ENCODE measurements at places on chromosomes 6 and 20.

- no peak for DNase-seq
Observed at GRCh38 chr6:36350681-36351571, 14.2 kb upstream of the BNIP5 start.

GRCh38 chr6:139361211-139361610 lies 13.2 kb downstream of the CITED2 start:
- DNase-seq, result no peak

- DNase-seq, result no peak
Observed at GRCh38 chr6:112310439-112311125, 36.5 kb upstream of the RFPL4B start.

GRCh38 chr6:79070206-79070825 lies 7.7 kb downstream of the PHIP start:
- DNase-seq, result no peak

DNA sequence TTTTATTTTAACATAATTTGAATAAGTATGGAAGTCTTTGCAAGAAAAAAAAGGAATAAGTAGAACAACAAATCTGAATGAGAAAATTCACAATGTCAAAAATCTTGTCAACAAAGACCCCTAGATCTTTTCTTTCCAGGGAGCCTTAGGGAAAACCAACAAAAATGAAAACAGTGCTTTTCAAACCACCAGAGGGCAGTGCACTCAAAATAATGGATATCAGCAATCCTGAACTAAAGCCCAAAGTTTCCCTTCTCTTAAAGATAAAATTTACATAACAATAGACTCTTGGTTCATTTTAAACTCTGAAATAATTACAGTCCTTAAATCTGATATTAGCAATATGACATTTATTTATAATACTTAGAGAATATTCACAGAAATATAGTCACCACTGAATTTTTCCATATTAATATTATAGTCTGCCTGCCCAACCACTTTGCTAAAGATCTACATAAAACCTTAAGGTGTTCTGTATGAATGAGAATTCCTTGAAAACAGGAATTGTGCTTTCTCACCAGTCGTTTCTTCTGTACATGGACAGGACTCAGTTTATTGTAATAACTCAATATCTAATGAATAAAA lies 105.3 kb upstream of the BMP5 start:
- no peak for DNase-seq

DNA sequence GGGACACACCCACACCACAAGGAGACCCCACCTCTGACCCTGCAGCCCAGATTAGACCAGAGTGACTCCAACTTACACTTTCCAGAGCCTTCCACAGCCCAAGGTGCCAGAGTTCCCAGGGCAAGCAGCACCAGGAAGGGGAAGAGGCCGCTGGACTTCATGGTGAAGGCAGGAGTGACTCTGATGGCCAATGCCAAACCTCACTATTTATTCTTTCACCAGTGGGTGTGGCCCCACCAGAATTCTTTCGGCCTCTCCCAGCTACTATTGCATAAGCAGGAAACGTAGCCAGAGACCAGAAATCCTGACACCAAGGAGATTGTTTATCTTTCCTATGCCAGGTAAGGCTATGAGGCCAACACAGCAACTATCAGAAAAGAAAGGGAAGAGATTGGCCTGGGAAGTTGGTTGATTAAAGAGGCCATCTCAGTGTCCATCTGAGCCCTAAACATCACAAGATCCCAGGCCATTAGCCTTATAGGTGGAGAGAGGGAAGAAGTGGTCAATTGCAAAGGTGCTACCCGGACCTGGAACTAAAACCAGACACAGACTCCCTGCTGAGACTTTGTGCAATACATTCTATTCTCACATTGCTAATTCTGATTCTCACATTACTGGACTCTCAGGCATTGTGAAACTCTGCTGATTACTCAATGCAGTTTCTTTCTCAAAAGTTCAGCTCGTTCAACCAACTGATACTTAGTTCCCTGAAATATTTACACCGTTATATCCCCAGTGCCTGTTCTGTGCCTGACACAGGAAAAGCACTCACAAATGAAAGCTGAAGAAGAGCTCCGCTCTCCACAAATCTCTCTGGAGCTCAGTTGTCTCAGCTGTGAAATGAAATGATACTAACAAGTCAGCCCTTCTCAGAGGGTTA lies at the start of gene SLPI:
Gene SLPI (minus strand): TSS at position 182 of the 880 bp plus-strand sequence. CDS start 21 bp downstream, at position 161.
- no peak for DNase-seq

GRCh38 chr6:162485464-162485863 lies 242.1 kb downstream of the PRKN start:
- DNase-seq, result no peak

GRCh38 chr6:145531032-145531431 lies 204.3 kb downstream of the EPM2A start:
- no peak for DNase-seq

- no peak for DNase-seq
Observed at GRCh38 chr6:136112262-136112661, 137.8 kb downstream of the MTFR2 start.

DNA sequence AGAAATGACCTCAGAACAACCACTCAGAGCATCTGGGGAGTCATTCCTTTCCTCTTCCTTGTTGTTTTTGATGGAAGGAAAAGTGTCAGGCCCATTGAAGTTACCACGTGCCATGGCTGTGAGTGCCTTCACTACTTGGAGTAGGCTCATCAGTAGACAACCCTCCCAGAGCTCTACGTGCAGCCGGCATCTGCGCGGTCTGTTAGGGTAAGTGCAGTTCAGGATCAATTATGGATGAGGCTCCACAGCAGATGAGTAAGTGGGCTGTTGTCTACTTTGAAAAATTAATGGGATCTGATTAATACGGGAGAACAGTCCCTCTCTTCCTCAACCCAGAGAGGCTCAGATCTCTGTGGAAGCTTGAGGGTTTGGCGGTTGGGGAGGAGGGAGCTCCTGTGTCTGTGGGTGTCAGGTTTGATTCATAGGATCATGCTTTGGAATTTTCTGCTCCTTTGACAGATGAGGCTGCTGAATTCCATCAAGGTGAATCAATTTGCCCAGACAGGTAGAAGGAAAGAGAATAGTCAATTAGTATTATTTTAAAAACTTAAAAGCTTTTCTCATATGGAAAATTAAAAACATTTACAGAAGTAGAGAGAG lies 93.8 kb upstream of the TOX2 start:
- DNase-seq, result no peak

DNA sequence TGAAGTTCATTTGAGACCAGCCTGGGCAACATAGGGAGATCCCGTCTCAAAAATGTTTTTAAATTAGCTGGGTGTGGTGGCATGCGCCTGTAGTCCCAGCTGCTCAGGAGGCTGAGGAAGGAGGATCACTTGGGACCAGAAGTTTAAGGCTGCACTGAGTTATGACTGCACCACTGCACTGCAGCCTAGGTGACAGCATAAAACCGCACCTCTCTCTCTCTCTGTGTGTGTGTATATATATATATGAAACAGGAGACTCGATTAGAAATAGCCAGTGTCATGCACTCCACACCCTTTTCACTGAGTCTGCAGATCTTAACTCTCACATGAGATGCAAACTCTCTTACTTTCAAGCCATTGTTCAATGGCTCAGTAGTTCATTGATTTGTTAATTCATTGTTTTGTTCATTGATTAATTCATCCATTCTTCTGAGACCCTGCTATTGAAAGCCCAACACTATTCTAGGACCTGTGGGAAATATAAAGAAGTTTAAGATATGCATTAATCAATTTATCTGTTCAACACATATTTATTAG lies 52.4 kb upstream of the MRPS10 start:
- no peak for DNase-seq

- DNase-seq, result no peak
Observed at GRCh38 chr6:24401458-24401857, 1.3 kb upstream of the MRS2 start.

- no peak for DNase-seq
Observed at GRCh38 chr20:38790200-38791053, 15.1 kb upstream of the PPP1R16B start.

DNA sequence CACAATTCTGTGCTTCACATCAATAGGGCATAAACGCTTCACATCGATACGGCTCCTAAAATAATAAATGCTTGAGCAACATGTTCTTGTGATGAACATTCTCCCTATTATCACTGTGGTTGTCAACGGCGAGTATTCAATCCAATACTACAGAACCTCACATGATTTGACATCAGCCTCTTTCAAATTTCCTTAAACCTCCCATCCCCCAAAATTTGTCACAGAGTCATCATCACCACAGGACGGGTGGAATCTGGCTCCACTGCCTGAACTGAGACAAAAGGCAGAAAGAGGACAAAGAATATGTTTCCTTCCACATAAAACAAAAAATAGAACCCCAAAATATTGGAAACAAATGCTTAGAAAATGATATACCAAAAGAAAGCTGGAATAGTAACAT lies 7.3 kb downstream of the THEMIS start:
- no peak for DNase-seq

- DNase-seq, result no peak
Observed at GRCh38 chr6:2449572-2449940, 204.2 kb upstream of the GMDS start.

- DNase-seq, result no peak
Observed at GRCh38 chr6:111952274-111952673, 79.0 kb upstream of the FYN start.

DNA sequence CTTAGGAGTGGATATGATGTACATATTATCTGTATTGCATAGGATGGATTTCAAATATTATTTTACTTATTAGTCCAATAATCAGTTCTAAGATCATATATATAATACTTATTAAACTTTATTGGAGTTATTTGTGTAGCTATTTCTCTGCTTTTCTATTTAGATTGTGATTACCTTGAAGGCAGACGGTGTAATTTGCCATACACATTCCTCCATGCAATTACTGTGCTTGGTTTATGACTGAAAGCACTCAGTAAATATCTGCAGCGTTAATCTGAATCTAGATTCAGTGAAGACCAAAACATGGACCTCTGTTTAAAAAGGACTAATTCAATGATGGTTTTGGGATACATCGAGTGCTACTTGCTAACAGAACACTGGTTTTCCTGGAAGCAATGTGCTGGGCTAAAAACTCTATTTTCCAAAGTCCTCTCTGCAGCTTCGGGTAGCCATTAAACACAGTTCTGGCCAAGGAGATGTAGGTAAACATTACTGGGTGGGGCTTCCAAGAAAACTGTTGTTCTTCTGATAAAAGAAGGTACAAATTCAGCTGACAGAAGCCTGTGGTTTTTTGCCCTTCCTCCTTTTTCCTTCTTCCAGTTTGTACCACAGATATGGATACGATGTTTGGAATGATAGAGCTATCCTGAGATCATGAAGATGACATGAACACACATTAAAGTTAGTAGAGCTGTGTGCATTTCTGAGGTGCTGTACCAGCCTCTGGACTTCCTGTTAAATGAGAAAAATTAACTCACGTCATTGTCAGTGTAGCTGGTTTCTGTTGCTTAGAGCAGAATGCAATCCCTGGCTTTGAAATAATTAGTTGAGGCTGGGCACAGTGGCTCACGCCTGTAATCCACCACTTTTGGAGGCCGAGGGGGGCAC lies 136.5 kb upstream of the NUP153 start:
- no peak for DNase-seq

- no peak for DNase-seq
Observed at GRCh38 chr20:6420336-6420735, 297.5 kb upstream of the FERMT1 start.

- no peak for DNase-seq
Observed at GRCh38 chr6:114592506-114592905, 249.7 kb upstream of the HS3ST5 start.

GRCh38 chr6:138559143-138559542 lies 59.8 kb upstream of the NHSL1 start:
- no peak for DNase-seq

DNA sequence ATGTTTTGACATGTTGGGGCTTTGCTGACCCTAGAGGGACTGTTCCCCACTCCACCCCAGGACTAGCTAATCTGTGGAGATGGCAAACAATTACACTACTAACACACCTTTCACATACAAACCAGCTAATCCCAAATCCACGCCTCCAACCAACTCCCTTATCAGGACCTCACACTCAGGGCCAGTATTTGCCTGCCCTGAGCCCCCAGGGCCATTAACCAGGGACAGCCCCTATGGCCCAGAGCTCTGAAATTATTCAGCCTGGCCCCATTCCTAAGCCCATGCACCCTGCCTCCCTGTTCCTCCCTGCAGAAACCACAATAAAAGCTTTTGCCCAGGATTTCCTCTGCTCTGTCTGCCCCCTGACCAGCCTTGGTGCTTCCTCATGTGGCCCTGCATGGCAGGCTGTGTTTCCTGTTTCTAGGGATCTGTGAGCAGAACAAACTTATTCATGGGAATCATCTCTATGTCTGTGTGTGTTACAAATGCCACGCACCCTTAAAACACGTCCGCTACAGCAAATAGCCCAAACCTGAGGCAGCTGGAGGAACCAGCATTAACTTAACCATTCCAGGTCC lies 121.2 kb downstream of the PXDC1 start:
- DNase-seq, result no peak

GRCh38 chr20:37758332-37758731 lies 64.5 kb downstream of the CTNNBL1 start:
- DNase-seq, result no peak

DNA sequence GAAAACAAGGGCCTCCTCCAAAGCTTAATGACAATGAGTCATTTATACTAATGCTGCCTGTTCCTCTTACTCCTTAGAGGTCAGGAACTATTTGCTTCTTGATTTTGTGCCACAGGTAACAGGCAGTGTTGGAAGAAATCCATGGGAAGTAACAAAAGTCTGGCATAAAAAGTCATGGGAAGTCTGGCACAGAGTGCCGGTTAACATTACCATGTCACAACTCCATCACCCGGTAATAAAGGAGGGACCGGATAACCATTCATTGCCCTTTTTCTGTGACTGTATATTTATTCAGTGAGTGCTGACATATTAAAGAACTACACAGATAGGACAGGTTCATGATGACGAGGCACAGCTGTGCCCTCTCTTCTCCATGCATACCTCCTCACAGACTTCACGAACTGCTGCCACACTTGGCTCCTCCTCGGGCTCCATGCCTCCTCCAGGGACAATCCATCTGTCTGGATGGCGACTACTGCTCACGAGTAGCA lies 50.9 kb downstream of the NUDT3 start:
- DNase-seq, result no peak

DNA sequence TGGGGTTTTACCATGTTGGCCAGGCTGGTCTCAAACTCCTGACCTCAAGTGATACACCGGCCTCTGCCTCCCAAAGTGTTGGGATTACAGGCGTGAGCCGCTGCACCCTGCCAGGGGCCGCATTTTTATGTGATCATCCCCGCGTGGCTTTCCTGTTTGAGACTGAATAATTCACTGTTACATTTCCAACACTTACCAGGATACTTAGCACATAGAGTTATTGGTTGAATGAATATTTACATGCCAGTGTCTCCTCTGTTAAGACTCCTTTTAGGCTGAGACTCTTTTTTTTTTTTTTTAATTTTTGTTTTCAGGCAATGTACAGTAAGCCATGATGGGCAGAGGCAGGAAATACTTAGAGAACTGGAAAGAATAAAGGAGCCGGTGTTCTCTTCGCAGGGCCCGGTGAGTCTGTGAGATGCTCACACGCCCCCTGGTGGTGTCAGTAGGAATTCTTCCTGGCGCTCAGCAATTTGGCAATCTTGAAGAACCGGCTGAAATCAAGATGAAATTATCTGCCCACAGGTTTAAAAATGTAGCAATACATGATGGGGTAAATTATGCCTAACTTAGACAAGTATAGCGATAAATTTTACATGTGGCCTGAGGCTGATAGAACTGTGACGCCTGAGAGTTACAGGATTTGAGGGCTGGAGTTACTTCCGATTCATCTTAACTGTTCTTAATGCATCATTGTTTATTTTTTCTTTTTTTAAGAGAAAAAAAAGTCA lies 7.6 kb upstream of the RNF114 start:
- DNase-seq, result peak; percentile 91
